NCI-H1092 treated with DMSO at 0.1 percent for 48 hours (cell line): ENCODE measurements at places on chromosomes 12 and 14.

DNA sequence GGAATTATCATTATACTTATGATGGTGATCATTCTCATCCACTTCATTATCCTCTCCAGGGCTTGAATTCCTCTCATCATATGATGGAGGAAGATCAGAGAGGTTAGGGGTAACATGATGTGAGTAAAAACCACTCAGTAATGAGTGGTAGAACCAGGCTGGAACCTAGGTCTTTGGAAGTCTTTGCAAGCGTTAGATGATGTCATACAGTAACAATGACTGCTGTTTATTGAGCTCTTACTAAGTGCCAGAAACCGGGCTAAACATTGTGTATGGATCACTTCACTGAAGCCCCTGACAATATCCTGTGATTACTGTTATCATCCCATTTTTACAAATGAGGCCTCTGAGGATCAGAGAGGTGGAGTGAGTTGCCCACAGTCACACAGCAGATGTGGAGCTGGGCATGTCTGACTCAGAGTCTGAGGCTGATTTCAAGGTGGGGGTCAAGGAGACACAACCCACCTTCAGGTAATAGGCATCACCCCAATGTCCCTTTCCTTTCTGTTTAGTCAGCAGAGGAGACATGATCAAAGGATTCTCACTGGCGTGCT, 19.5 kb downstream of the WSCD2 start:
- DNase-seq: no peak

DNA sequence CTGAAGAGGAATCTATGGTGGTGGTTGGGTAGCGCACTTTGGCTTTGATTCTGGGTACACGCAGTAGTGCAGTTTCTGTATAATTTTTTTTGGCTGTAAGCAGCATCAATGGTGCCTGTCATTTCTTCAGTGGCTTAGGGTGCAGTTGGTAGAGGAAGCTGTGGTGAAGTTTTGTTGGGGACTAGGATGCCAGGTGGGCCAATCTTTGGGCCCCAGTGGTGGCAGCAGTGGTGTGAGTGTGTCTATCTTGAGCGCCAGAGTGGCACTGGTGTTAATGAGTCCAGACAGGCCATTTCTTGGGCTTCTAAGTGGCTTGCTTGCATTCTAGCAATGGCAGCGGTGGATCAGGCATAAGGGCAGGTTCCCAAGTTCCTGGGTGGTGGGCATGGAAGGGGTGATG, 33.8 kb upstream of the CCND2 start:
- no peak for DNase-seq

- peak; percentile 22 for DNase-seq
These were observed 318.4 kb downstream of the RAD51B start for GRCh38 chr14:68137704-68138619.

- DNase-seq: no peak
These were observed 53.9 kb downstream of the ISCA2 start for GRCh38 chr14:74547331-74547927.

DNA sequence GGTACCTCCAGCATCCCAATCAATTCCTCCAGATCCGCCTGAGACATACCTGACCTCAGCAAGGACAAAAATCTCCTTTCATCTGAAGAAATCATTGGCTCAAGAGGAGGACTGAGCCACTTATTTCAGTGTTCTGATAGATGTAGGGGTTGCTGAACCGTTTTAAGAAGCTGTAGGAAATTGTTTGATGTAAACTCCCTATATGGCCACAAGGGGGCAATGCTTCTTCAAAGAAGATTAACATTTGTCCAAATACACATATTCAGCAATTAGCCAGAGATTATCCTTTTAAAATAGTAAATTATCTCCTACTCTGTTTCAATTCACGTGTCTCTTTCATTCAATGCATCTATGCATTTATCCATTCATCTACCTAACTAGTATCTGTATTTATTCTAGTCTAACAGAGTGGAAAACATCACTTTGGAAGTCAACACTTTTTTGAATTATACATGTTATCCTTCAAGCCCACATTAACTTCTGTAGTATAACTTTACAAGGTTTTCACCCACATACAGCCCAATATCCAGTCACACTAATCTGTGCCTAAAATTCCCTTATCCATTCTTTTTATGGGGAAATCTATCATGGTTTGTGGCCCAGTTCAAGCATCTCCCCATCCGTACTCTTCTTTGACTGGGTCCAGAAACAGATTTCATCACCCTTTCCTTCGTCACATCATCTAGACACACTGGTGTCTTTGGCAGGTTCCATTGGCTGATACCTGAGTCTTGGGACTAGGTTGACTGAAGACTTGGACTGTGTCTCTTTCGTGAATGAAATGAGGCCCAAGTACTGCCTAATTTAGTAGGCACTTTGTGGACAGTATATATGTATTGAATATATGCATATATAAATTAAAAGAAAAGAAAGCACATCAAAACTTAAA, 411.0 kb upstream of the OR4E1 start:
- DNase-seq: peak; percentile 14

GRCh38 chr12:124532967-124533366, 34.4 kb downstream of the NCOR2 start:
- DNase-seq: no peak

- DNase-seq: no peak
These were observed 458.7 kb downstream of the TMTC2 start for GRCh38 chr12:83145325-83145840.

GRCh38 chr12:80101126-80101525, 1.8 kb downstream of the OTOGL start:
- no peak for DNase-seq

DNA sequence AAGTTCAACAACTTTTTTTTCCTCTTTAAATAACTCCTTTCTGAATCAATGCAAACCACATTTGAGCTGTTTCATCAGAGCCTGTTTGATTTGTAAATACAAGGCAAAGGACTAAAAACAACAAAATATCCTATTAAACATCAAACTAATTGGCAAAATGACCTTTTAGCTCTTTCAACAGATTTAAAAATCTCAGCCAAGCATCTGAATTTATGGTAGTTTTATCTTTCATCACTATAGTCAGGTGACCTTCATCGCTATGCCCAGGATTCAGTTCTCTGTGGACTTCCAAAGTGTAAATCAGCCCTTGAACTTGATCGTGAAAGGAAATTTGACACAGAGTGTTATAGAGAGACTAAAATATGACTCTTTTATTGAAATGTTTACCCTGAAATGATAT, 1554.5 kb upstream of the FLRT2 start:
- no peak for DNase-seq

GRCh38 chr12:81229759-81230158, 151.9 kb downstream of the ACSS3 start:
- DNase-seq: peak; percentile 40

- no peak for DNase-seq
These were observed 9.8 kb upstream of the PHLDA1 start for GRCh38 chr12:76041406-76041805.

GRCh38 chr12:4353785-4354208, 25.7 kb downstream of the FGF23 start:
- DNase-seq: peak; percentile 7

DNA sequence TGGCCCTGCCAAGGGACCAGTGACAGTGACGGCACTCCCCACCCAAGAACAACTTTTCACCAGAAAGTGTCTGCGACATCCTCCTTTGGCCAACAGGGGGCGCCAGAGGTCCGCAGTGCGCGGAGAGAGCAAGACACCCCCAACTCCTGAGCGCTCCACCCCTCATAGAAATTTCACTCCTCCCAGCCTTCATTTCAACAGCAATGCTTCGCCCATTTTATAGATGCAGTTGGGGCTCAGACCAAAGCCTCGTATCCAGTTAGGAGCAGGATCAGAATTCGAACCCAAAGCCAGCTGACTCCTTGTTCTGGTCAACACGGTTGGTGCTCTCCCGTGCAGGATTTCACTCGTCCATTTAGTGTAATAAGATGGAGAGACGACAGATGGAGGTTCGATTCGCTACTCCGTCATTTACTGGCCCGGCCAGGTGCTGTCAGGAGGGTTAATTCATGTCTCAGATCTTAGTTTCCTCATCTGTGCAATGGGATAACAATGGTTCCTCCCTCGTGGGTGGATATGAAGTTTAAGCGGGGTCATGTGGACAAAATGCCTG, 2.4 kb upstream of the POP5 start:
- DNase-seq: peak; percentile 29

DNA sequence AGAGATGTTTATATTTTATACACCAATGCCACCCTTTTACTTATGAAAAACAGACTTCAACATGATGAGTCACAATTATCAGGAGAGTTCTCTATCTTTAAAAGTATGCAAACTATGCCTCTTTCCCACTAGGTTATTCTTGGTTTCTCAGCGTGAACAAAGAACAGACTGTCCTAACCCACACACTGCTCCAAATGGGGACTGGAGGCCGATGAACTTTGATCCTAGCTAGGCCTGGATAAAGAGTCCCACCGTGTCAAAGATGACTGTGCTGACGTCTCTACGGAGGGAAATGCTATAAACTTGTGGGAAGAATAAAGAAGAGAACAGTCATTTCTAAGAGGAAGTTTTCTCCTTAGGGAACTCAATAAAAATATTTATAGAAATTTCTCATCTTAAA, 160.1 kb downstream of the EPS8 start:
- no peak for DNase-seq

- peak; percentile 57 for DNase-seq
These were observed 9.9 kb downstream of the PIWIL1 start for GRCh38 chr12:130347588-130347987.

DNA sequence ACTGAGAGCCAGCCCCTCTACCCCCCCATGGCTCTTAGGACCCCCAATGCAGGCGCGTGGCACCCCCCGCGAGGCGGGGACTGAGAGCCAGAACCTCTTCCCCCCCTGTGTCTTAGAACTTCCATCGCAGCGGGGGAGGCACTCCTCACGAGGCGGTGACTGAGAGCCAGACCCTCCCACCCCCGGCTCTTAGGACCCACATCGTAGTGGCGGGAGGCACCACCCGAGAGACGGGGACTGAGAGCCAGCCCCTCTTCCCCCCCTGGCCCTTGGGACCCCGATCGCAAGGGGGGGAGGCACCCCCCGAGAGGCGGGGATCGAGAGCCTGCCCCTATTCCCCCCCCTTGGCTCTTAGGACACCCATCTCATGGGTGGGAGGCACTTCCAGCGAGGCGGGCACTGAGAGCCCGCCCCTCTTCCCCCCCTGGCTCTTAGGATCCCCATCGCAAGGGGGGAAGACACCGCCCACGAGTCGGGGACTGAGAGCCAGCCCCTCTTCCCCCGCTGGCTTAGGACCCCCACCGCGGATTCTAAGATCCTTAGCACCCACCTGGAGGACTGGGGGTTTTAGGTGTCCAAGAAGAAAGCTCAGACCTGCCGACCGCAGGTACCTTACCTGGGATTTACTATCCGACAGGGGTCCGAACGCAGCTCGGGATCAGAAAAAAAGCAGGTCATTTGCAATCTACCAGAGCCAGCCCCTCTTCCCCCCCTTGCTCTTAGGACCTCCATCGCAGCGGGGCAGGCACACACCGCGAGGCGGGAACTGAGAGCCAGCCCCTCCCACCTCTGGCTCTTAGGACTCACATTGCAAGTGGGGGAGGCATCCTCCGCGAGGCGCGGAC, 44.9 kb downstream of the DDX11 start:
- DNase-seq: peak; percentile 64

DNA sequence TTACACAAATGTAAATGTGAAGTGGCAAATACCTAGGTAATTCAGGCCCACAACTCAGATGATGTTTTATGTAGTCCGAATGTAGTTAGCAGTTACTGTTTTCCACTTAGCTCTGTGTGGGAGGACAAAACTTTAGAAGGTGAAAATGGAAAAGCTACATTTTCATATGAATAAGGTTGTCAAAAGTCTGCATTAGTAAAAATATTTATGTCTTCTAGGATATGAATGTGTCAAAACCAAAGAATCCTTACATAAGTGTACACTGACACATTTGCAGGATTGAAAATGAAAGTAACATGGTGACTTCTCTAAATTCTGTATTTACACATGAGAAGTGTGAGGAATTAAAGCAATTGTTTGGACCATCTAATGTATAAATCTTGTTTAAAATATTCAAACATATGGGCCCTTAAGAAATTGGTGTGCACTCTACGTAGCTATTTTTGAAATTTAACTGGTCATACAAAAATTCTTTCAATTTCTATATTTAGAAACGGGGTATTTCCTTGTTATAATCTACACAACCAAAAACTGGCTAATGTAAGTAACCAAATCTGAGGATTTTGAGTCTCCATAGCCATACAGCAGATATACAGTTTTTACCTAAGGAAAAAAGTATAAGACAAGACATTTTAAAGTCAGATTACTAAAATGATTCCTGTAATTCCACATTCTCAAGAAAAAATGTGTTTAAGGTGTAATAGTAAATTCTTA, 5.4 kb downstream of the CDKN1B start:
- DNase-seq: peak; percentile 85

DNA sequence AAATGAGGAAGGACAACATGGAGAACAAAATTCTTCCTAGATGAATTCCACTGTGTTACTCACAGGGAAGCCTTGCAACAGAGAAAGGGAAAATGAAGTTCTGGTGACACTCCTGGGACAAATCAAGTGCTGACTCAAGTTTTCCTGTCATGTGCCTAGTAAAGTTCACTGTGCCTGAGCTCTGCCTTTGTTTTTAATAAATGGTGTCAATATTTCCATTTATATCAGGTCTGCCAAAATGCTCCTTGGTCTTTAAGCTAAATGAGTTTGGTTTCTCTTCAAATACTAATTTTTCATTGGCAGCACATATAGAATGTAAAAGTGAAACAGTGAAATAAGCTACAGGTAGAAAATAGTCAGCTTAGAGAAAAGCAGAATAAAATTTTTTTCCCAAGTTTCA, 33.0 kb downstream of the HIGD1C start:
- no peak for DNase-seq

GRCh38 chr12:608413-608812, 54.8 kb downstream of the NINJ2 start:
- no peak for DNase-seq

DNA sequence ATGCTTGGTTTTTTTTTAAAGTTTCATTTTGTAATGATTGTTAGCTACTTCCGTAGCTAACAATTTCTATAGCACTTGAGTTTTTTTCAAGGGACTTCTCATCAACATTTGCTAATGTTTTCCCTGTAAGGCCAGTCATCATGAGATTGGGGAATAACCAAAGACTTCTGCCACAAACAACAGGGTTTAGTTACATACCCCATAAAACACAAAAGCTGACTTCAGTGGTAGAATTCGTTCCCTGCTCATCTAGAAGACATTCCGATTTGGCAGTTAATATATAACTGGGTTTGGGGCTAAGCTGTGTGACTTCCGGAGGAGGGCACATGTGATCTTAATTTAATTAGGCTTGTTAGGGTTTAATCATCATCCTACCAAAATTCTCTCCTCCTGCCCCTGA, 22.9 kb downstream of the EGLN3 start:
- no peak for DNase-seq

DNA sequence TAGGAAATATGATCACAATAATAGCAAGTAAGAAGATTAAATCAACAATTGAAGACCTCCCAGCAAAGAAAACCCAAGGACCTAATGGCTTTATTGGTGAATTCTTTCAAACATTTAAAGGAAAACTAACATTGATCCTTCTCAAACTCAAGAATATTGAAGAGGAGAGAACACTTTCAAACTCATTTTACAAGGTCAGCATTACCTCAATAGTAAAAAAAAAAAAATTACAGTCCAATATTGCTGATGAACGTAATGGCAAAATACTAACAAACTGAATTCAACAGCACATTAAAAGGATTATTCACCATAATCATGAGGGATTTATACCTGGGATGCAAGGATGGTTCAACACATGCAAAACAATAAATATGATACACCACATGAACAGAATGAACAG, 33.7 kb upstream of the LGR5 start:
- DNase-seq: no peak
